ENCODE measurements at places on chromosomes 4 and X.
A peak's percentile ranks its signal among the peaks of the same experiment; 100 is the strongest.

DNA sequence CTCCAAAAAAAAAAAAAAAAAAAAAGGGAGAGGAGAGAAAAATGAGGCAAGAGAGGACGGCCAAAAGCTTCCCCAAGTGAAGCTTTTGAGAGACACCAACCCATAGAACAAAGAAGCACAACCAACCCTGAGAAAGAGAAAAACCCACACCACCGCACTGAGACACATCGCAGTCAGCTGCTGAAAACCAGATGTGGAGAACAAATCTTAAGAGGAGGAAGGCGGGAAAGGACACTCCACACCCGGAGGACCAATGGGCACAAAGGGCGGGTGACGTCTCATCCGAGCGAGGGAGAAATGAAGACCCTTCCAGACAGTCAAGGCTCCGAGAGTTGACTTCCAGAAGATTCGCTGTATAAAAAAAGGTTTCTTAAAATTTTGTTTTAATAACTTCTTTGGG, 112.1 kb downstream of the AFAP1 start:
- no peak for DNase-seq

GRCh38 chrX:21657318-21658151, 595 bp downstream of the KLHL34 start:
- no peak for DNase-seq

DNA sequence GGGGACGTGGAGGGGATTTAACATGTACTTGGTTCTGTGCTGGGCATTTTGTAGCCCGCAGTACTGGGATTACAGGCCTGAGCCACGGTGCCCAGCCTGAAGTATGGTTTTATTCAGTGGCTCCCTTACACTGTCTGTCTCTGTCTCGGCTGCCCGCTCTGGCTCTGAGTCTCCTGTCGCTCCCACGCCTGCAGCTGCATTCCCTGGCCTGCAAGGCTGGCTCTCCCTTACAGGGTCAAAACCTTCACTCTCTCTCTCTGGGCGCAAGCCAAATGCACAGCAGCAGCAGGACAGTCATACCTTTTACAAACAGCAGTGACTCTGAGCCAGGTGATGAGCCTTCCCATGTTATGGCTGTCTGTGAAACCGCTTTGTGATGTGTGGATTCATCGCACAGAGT, 72.1 kb downstream of the HTRA3 start:
- DNase-seq: peak; percentile 37

- DNase-seq: no peak
These were observed 1.7 kb upstream of the PRDM8 start for GRCh38 chr4:80195441-80196140.

- DNase-seq: peak; percentile 62
These were observed 98.3 kb downstream of the DCLK2 start for GRCh38 chr4:150176547-150176946.

DNA sequence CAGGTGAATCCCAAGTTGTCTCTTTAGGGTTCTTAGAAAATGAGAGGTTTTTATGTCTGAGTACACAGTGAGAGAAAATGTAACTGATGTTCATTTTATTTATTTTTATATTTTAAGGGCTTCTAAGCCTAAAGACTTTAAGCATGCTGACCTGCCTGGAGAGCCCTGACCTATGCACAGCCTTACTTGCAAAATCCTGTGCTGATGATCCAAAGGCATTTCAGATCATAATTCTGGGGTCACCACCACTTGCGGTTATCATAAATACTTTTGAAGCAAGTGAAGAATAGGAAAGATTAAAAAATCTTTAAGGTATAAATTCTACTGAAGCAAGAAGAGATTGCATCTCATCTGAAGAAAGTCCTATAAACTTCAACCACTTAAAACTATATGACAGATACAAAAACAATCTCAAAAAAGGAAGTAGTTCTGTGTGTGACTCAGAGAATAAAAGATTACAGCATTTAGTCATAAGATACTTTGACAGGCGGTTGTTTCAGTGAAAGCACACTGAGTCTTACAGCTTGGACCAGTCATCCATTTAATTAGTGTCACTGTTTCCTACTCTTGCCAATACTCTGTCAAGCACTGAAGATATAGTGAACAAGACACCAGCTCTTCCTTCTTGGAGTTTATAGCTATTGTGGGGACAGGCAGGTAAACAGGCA, 245.2 kb upstream of the DIPK2B start:
- peak; percentile 73 for DNase-seq

- DNase-seq: peak; percentile 61
These were observed 5.1 kb downstream of the PF4 start for GRCh38 chr4:73976716-73977115.

DNA sequence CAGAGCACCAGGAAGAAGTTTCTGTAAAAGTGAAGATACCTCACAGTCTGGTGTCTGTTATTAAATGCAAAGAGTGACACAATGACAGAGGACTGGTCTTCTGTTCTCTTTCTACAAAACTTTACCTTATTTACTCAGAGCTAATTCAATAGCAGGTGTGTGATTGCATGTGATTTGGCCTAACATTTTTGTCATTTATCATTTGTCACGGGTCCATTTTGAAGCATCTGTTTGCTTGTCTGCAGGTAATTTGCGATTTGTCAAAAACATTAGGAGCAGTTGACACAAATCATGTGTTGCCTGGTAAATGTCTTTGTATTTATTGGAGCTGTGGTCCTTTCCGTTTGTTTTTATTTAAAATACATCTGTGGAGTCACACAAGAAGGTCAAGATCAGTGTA, 1232.4 kb downstream of the STIM2 start:
- DNase-seq: no peak

DNA sequence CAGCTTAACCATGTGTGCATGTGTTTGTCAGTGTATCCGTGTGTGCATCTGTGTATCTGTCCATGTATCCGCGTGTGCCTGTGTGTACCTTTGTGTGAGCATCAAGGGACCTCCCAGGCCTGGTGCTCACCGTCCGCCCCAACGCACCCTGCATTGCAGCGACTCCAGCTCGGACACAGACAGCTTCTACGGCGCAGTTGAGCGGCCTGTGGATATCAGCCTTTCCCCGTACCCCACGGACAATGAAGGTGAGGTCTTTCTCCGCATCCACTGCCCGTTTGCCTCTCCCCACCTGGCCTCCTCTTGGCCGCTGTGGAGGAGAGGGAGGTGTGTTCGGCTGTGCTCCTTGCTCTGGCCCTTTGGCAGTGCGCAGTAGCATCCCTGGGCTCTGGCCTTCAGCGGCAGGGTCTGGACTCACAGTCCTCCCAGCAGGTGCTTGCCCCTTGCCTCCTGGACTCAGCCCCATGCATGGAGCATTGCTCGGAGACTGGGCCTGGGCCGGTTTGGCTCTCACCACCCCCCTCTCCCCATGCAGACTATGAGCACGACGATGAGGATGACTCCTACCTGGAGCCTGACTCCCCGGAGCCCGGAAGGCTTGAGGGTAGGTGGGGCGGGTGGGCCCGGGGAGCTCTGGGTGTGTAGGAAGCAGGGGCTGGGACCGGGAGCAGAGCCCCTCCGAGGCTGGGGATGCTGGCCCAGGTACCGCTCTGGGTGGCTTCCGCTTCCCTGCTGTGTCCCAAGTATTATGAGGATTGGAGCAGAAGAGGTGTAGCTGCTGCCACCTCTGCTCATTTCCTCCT, 16.4 kb upstream of the ADD1 start:
- DNase-seq: no peak

DNA sequence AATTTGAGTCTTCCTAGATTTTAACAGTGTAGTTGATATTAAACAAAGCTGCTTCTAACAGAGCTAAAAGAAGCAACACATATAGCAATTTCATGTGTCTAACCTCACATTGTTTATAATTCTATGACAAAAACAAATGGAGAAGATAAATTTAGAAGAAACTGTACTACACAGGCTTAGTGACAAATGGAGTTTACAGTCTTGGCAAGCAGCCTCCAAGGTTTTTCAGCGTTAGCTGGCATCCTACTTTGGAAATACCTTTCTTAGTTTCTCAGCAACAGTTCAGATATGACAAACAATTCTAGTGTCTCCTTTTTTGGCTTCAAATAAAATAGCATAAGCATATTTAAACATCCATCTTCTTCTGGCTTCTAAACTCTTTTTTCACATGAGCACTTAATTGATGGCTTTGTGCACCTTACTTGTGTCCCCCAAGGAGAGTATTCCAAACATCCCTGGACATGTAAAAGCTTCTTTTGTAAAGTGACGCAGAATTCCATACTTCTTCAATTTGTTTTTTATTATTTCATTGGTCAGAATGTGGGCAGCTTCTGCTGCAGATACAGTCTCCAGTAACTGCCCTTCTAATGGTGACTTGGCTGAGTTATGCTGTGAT, 249.8 kb downstream of the ANTXR2 start:
- DNase-seq: peak; percentile 60

- no peak for DNase-seq
These were observed 837.9 kb upstream of the LCORL start for GRCh38 chr4:18859468-18859867.

DNA sequence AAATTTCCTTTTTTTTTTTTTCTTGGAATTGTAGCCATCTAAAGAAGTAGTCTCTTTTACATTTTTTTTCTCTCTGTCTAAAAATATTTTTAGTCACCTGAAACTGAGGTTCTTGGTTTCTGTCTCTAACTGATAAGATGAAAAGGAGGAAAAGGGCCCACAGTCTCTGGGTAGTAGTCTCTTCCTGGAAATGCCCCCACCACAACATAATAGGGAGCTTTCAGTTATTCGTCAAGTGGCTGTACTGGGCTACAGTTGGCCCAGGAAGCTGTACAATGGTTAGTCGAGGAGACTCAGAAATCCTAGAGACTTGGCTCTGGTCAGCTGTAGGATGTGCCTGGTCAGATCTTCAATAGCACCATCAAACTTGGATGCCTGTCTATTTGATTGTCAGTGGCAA, 163.4 kb downstream of the ACTRT1 start:
- DNase-seq: no peak

- no peak for DNase-seq
These were observed 99.3 kb upstream of the GRPR start for GRCh38 chrX:16023790-16024734.

- DNase-seq: no peak
These were observed 980.1 kb downstream of the FSTL5 start for GRCh38 chr4:161183729-161184128.

GRCh38 chr4:99762728-99763127, 53.9 kb upstream of the DAPP1 start:
- DNase-seq: no peak

DNA sequence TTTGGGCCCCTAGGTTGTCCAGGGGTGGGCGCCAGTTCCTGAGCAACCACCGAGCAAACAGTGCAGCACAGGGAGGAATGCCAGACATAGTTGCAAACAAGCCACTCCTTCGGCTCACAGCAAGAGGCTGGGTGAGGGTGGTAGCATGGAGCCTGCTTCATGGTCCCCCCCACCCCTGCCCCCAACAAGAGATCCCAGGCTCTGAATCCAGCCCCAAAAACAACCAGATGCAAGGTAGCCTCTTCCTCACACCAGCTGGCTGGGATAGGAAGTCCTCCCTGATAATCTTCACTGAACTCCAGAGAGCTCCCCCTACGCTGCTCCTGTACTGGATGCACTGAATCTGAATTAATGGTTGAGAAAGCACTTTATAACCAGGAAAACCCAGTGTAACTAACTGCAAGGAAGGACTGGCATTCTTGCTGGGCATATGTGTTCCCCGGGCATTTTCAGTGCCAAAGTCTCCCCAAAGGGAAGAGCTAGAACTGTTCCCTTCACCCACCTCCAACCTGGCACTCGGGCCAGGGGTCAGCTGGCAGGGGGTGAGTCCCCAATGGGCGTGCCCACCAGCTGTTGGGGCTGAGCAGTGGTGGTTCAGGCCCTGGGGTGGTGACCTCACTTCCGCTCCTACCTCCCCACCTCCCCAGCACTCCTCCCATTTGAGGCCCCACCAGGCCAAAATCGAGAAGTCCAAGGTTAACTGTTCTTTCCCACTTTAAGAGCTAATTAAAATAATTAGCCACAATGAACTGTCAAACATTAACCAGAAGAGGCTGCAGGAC, 1.5 kb downstream of the ELF4 start:
- DNase-seq: no peak

GRCh38 chr4:2408401-2408958, 10.0 kb downstream of the ZFYVE28 start:
- no peak for DNase-seq

DNA sequence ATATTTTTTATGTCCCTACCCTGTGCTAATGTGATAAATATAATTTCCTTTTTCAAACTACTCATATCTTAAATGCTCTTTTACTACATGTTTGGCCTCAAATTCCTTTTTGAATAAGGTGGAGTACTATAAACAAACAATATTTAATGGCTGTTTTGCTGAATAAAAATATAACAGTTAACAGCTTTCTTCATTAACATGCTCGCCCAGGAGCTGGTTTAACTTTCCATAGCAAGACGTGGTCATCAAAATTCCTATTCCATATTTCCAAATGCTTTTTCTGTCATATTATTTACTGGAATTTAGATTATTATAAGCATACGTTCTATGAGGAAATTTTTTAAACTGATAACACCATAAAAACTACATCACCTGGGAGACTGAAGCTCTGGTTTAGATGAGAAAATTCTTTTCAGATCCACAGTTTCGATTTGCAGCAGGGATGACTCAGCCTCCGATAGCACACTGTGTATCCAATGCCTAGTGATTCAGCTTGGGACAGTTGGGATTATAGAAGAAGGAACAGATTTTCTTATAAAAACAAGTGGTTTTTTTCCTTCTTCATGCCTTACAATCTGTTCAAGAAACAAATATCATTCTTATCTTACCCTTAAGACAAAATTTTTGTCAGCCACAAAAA, 129.1 kb downstream of the FBXO8 start:
- peak; percentile 74 for DNase-seq

DNA sequence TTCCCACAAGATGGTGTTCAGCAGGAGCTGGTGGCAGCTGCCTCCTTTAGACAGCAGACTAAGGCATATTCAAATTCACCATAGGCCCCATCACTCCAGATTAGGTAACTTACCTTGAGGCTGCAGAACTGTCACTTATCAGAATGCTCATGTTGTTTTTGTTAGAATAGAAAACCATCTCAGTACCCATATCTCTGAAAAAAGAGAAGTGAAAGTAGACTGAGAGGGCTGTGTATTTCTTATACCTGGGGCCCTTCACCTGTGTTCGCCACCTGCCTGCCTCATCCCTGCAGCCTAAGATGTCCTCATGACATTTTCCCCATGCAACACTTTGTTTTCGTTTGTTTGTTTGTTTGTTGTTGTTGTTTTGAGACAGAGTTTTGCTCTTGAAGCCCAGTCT, 32.9 kb upstream of the SPRY1 start:
- DNase-seq: no peak
